HEK293T (cell line): ENCODE measurements at places on chromosomes 11 and 22.

GRCh38 chr22:22342697-22343580 lies 98.4 kb downstream of the VPREB1 start:
- DNase-seq = peak; percentile 80

DNA sequence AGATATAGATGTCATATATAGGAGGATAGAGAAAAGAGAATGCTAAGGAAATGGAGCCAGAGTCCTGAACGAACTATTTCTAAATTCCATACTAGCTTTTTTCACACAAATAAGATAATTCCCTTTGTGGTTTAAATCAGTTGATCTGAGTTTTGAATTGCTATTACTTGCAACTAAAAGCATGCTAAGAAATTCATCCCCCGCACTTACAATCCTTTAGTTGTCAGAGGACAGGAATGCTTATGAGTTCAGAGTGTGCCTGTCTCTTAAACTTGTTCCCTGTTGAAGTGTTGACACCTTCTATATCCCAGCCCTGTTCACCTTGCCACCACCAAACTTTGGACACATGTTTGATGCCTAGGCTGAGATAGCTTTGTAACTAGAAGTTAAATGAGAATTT lies 406.2 kb downstream of the METTL15 start:
- no peak for DNase-seq

DNA sequence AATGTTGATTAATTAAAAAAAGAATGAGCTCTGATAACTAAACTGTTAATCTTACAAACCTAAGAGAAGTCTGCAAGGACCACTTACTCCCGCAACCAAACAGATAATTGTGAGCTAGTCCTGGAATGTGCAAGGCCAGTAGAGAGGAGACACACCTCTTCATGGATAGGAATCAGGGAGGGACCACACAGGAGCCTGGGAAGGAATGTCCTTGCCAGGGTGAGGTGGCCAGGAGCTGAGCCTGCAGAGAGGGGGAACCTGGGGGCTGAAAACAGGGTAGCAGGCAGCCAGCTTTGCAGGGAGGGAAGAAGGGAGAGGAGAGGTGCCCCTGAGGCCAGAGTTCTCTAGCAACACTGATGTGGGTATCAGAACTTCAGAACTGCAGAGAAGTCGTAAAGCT lies 9.4 kb upstream of the NLRP10 start:
- DNase-seq = no peak

DNA sequence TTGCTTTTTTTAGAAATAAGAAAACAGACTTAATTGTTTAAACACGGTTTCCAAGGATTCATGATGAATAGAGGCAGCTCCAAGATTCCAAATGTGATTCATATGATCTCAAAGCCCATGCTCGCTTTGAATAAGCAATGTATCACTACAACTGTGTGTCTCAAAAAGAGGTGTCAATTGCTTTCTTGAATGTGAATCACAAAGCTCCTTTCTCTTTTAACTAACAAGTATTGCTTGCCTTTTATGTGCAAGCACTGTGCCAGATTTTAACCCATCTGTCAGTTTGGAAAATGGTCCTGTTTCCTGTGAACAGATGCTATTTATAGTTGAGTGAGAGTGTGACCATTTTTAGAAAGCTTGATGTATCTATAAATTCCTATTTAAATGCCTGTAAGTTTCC lies 6.5 kb downstream of the OOSP1 start:
- no peak for DNase-seq

DNA sequence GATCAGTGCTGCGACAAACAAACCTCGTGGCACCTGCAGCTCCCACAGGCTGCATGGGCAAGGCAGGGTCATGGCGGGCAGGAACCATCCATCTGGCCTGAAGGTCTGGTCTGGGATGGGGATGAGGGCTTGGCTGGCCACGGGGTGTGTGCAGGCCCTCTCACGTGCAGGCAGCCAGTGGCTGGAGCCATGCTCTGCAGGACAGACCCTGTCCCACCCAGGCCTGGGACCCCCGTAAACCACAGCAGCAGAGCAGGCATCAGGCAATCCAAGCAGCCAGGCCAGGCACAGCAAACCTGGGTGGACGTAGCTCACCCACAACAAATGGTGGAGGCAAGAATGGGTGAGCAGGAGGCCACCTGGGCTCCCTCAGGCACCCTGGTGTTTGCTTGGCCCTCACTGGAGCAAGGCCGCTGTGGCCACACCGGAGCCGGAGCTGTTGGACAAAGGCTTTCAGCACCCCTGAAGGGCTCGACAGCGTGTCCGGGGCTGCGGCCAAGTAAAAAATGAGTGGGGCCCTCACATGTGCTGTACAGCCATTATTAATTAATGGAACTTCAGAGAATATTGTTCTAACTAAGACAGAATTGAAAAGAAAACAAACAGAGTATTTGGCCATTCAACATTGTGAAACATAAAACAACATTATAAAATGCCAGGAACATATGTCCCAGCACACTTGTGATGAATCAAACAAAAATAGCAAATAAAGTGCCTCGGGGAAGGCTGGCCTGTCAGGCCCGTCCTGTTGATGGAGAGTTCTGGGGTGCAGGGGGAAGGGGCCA lies 24.0 kb upstream of the GNB1L start:
- no peak for DNase-seq

- DNase-seq = no peak
Measured at GRCh38 chr11:69257838-69258658, 35.9 kb upstream of the MYEOV start.

- no peak for DNase-seq
Measured at GRCh38 chr22:37549704-37550059, 10.6 kb upstream of the CDC42EP1 start.

GRCh38 chr22:29352778-29353177 lies 35.6 kb downstream of the AP1B1 start:
- DNase-seq = no peak

- DNase-seq = no peak
Measured at GRCh38 chr11:106996691-106997090, 21.6 kb downstream of the GUCY1A2 start.

- DNase-seq = no peak
Measured at GRCh38 chr22:28074526-28074925, 155.5 kb upstream of the PITPNB start.

- DNase-seq = no peak
Measured at GRCh38 chr22:38014083-38014482, 29.7 kb upstream of the SOX10 start.

DNA sequence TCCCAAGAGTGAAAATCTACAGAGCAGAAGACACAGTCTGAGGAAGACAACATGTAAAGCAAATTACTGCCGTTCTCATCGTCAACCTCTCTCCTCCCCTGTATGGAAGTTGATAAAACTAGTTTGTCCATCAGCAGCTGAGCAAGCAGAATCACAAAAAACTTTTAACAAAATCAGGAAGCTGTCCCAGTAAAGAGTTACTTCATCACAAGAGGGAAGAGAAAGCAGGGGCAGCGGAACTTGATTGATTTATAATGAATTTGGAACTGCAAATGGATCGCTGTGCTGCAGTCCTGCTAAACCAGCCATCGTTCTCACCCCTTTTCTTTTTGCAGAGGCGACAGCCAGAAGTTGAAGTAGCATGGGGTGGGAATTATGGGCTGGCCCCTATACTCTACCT lies 13.7 kb upstream of the UCP3 start:
- DNase-seq = no peak

DNA sequence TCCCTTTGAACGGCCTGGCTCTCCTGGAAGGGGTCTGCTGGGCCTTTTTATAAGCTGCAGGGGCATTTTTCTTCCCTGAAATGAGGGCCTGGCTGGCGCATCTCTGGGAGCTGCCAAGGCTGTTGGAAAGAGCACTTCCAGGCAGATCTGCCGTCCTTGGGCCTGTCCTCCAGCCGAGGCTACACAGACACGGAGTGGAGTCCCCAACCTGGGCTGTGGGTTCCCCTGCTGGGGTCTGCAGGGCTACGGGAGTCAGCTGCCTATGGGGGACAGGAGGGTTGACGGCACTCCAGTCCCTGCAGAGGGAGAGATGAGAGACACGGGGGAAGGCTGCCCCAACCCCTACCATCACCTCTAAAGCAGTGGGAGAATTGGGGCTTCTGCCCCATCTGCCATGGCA lies 606.6 kb downstream of the TBC1D22A start:
- no peak for DNase-seq

DNA sequence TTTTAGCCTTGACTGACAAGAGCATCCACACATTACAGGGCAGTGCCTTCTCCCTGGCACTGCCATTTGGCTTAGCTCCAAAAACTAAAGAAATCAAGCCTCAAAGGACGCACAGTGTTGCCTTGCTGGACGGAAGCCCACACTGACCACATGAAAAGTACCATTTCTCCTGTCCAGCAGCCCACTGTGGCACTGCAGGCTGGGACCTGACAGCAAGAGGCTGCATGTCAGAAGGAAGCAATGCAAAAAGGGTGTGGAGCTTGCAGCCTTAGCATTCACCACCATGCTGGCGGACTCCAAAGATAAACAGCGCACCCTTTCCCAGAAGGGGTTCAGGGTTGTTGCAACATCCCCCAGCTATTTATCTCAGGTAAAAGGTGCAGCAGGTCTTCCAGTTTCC lies 109.3 kb upstream of the BMAL1 start:
- no peak for DNase-seq

GRCh38 chr11:57425565-57426438 lies 1.1 kb downstream of the SLC43A3 start:
- DNase-seq = no peak

- DNase-seq = no peak
Measured at GRCh38 chr11:106614262-106614661, 404.0 kb downstream of the GUCY1A2 start.

DNA sequence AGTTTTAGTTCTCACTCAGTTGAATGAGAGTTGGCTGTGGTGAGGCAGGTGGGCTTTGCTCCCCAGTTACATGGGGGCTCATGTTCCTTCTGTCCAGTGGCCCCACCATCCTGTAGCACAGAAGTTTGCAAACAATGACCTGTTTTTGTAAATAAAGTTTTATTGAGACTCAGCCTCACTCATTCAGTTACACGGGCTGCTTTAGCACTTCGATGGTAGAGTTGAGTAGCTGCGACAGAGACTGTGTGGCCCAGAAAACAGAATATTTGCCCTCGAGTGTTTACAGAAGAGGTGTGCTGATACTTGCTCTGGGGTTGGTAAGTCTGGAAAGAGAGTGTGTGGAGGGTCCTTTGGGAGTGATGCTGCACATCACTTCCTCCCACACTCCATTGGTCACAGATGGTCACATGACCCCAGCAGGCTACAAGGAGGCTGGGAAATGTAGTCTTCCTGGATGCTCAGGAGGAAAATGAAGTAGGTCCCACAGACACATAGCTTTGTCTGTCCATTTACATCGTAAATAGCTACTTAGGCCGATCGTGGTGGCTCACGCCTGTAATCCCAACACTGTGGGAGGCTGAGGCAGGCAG lies 34.6 kb downstream of the IFT27 start:
- peak; percentile 62 for DNase-seq

- no peak for DNase-seq
Measured at GRCh38 chr11:74487875-74488274, 5.6 kb downstream of the LIPT2 start.

- DNase-seq = no peak
Measured at GRCh38 chr11:131980199-131980598, 609.8 kb downstream of the NTM start.

DNA sequence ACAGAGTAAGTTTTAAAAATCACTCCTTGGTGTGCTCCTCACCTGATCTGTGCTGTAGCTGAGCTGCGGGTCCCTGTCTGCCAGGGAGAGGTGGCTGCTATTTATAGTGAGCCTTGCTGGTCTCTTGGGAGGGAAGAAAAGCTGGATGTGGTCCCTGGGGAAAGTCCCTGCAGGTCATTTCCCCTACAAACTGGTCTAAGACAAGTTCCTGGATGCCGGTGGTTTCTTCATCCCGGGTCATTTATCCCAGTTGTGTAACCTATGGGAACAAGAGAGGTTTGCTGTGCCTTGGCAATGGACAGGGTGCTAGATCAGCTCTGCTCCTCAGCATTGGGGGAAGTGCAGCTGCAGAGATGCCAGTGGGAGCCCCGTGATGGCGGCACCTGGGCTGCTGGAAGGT lies at the start of gene SAA2:
Gene SAA2 (minus strand): TSS at position 108 of the 400 bp plus-strand sequence. CDS start 657 bp downstream, outside the sequence.
- DNase-seq = no peak

DNA sequence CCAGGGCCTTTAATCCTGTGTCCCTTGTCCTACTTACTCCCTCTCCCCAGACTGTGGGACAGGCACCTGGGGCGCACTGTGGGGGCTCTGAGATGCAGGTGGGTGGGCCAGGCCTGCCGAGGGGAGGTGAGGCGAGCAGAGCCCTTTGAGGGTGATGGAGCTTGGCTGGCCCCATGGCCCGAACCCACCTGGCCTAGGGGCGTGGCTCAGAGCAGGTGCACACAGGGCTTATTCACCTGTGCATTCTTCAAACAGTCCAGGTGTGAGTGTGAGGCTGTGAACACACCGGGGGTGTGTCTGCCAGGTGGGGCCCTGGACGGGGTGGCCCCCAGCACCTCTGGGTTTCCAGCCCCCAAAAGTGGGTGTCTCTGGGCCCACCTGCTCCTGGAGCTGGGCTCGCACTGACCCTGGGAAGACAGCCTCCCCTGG lies 9.0 kb upstream of the MUC5AC start:
- DNase-seq = no peak

GRCh38 chr11:12196872-12197271 lies 86.5 kb downstream of the MICAL2 start:
- no peak for DNase-seq

- no peak for DNase-seq
Measured at GRCh38 chr11:200224-201003, 6.8 kb downstream of the BET1L start.

DNA sequence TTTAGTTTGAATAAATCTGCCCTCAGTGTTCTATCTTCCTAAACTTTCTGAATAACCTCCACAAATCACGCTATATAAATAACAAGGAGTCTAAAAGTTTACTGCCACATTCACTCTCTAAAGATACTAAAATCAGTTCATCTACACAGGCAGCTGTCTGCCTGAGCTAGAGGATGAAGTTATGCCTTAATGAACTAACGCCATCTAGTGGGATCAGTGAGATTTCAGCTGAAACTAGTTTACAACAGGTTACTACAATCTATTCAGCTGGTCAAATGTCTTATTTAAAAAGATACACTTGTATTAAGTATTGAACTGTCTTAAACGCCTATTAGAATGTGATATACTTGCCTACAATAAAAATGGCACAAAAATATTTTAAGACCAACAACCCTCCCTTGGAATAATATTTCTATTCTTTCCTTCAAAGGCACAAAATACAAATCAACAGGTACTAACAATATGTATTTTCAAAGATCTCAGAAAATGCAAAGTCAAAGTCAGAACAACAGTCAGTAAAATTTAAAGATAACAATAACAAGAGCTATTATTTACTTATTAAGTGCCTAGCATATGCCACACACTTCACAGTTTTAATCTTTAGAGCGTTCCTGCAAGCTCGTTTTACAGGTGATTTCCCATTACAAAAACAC lies 84.1 kb downstream of the LARGE2 start:
- peak; percentile 67 for DNase-seq

DNA sequence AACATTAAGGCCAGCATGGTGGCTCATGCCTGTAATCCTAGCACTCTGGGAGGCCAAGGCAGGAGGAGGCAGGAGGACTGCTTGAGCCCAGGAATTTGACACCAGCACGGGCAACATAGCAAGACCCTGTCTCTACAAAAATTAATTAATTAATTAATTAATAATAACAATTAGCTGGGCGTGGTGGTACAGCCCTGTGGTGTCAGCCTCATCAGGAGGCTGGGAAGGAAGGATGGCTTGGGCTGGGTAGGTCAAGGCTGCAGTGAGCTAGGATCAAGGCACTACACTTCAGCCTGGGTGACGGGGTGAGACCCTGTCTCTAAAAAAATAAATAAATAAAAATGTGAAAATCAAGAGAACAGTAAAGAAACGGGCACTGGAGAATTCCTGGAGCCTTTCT lies 1.4 kb downstream of the ARFGAP3 start:
- DNase-seq = no peak

- DNase-seq = peak; percentile 17
Measured at GRCh38 chr11:107651672-107652071, 60.2 kb downstream of the SLN start.
